ENCODE measurements at places on chromosomes 5 and 9.

DNA sequence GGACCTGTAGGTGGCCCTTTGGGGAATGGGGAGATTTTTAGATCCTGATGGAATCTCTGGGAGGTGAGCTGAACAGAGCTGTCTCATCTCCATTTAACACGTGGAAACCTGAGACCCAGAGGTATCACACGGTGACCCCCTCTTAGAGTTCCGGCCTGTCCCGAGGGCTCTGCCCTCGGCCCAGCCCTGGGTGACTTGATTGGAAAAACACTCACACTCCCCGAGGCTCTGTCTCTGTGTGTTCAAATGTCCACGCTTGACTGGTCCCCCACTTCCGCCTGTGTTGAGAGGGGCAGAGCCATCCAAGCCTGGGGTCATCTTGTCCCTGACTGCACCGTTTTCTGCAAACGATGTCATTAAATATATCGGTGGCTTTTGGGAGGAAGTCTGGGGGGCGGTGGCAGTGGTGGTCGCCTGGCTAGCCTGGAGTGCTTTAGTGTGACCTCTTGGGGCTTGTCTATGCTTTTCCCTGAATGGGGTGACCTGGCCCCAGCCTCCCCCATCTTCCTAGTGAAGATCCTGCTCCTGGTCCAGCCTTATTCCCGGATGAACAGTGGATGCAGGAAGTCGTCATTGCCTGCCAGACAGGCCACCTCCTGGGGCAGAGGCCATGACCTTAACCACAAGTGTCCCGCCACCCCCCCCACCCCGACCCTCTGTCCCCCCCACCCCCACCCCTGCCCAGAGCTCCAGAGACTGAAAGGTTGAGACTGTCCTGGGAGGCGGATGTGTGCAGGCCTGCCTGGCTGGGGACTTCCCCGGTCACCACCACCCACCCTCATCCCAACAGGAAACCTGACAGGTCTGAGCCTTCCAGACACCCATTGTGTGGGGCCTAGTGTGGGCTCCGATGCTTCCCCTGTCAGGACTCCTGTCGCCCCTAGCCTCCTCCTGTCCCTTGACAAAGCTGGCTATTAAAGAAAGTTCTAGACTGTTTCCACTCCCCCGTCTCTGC lies 5.3 kb upstream of the DAB2IP start:
- DNase-seq = no peak

DNA sequence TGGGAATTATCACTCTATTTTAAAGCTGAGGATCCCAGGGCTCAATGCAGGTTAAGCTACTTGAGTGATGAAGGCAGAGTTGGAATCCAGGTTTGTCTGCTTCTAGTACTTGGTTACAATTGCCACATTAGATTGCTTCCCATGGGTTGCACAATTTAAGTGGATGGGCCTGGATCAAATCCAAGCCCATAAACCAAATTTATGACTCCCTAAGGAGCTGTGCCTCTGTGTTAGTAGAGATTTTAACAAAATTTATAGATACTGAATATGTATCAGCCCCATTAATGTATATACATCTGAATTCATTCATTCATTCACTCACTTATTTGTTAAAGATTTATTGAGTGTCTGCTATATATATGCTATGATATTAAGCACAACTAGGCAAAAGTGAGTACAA lies 332.3 kb upstream of the KLF9 start:
- no peak for DNase-seq

DNA sequence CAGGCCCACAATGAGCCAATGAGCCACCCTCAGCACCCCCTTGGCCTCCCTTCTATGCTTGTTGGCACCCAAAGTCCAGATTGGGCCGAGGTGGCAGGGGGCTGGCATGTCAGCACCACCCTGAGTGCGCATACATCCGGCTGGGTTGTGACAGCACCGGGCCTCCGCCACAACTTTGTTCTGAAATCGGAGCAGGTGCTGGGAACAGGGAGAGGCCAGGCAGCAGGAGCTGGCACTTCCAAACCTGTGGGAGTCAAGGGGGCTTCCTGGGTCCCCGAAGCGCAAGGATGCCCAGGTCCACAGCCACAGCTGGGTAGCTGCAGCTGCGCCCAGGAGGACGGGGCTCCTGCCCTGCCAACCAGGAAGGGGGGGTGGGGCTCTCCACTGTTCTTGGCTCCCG lies 1911.9 kb upstream of the WWC1 start:
- no peak for DNase-seq

GRCh38 chr5:169736653-169737052 lies 99.6 kb downstream of the DOCK2 start:
- no peak for DNase-seq

DNA sequence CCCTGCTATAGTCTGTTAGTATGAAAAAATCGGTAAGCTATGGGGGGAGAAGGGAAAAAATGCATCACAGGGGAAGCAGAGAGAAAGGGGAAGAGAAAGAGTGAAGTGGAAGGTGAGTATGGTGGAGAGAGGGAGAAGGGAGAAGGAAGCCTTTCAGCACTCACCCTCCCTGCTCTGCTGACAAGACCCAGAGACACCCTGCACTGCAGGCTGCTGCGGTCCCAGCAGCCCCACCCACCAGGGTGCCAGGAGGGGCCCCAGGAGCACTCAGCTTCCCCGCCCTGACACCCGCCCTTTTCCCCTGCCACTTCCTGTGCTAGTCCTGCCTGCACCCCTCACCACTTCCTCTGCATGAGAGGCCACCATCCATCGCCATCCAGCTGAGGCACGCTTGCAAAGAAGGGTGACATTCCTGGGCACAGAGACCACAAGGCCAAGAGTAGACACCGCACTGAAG lies 12.7 kb downstream of the STK10 start:
- DNase-seq = peak; percentile 87

GRCh38 chr5:42894057-42894456 lies 82.4 kb upstream of the SELENOP start:
- DNase-seq = no peak

GRCh38 chr5:82362636-82363035 lies 84.5 kb upstream of the RPS23 start:
- DNase-seq = no peak

DNA sequence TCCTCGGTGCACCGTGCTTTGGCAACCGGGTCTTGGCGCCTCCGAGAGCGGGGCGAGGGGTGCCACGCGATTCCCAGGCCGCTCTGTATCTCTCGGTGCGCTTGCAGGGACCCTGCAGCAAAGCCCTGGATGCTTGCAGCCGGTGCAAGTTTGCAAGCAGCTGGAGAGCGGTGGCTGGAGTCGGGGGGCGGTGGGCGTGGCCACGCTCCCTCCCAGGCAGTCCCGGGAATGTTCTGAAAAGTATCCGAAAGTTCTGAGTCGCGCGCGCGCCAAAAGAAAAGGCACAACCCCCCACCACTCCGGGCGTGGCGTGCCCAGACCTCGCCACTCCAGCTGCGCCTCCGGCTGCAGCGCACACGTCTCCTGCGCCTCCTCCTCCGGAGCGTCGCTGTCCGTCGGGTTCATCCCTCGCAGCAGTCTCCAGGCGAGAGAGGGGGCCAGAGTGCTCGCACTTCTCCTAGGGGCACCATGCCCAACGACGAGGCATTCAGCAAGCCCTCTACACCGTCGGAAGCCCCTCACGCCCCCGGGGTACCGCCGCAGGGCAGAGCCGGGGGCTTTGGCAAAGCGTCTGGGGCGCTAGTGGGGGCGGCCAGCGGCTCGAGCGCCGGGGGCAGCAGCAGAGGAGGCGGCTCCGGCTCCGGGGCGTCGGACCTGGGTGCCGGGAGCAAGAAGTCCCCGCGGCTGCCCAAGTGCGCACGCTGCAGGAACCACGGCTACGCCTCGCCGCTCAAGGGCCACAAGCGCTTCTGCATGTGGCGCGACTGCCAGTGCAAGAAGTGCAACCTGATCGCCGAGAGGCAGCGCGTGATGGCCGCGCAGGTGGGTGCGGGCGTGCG lies at the start of gene DMRT1:
DMRT1 (plus strand) TSS at position 327 of the 839 bp plus-strand sequence; CDS start at position 469, 142 bp downstream.
- DNase-seq = no peak

GRCh38 chr9:21398955-21399489 lies 9.9 kb upstream of the IFNA8 start:
- no peak for DNase-seq

DNA sequence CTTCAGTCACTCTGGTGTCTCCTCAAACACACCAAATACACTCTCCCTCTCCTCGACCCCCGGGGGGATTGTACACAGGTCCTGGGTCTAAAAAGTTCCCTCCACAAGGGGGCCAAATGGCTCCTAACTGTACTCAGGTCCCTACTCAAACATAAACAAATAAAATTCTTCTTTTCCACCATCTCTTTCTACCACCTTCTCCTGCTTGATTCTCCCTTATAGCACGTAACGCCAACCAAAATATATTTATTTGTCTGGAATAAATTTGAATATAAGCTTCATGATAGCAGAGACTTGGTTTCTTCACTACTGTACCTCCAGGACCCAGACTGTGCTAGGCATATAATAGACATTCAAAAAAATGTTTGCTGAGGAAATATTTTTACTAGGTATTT lies 21.4 kb downstream of the ZNF608 start:
- DNase-seq = no peak

GRCh38 chr5:6775571-6775970 lies 62.3 kb downstream of the TENT4A start:
- DNase-seq = no peak

- DNase-seq = no peak
These were observed 88.9 kb upstream of the TYRP1 start for GRCh38 chr9:12604164-12604821.

- no peak for DNase-seq
These were observed 39.0 kb downstream of the FAM240B start for GRCh38 chr9:38680837-38681445.

DNA sequence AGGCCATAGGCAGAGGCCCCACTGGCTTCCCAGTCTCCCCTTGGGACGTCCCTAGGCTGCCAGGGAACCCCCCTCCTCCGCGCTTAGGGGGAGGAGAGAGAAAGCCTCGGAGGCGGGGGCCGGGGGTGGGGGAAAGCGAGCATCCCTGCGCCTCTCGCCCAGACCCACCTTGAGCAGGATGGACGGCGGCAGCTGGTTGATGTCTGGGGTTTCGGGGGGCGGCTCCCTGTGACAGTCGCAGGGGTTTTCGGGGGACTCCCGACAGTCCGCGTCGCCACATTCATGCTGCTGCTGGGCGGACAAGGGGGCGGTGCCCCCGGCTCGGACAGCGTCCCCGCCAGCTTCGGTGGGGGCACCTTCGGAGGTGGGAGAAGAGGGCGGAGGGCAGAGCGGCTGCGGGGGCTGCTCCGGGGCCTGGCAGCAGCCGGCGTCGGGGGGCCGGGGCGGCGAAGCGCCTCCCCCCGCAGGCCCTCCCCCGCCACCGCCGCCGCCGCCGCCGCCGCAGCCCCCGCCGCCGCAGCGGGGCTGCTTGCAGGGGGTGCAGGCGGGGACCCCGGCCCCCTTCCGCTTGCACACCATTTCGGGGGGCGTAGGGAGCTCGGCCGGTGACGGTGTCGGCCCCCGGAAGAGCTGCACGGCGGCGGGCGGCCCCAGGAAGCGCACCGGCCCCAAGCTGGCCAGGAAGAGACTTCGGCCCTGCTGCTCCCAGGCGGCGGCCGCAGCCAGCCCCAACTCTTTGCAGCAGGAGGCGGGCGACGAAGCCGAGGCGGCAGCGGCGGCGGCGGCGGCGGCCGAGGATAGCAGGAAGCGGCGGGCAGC lies 1.2 kb downstream of the FBXL17 start:
- DNase-seq = peak; percentile 35

GRCh38 chr5:28707706-28708105 lies 1669.3 kb upstream of the CDH9 start:
- no peak for DNase-seq

DNA sequence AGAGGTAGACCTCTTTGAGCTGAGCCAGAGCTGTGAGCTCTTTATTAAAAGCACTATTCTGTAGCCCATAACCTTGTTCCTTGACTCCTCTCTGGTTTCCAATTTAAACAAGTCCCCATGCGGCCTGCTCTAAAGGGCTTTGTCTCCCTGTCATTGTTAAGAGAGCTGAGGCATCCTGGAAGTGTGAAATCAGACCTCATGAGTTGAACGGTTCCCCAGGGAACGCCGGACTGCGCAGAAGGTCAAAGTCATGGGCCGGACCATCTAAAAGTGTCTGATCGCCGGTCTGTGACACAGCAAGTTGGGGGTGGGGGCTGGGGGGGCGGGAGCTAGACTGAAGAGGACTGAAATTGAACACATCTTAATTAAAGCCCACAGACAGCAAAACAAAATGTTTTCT lies 265.8 kb downstream of the SLF1 start:
- no peak for DNase-seq

- no peak for DNase-seq
These were observed 33.8 kb downstream of the WNK2 start for GRCh38 chr9:93217706-93218105.

DNA sequence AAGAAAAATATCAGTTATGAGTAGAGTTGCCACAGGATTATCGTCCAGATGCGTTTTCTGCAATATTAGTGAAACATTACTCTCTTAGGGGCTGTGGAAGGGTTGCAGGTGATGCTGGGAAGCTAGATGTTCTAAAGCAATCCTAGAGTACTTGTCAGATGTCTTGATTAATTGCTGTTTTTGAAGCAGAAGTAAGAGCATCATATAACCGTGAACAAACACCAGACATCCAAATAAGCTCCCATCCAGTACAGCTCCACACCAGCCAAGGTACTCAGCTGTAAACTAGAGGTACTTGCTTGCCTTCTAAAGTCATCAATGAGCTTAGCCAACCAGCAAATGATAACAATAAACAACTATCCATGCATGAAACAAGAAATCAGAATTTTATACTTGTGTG lies 131.1 kb downstream of the ST8SIA4 start:
- no peak for DNase-seq

DNA sequence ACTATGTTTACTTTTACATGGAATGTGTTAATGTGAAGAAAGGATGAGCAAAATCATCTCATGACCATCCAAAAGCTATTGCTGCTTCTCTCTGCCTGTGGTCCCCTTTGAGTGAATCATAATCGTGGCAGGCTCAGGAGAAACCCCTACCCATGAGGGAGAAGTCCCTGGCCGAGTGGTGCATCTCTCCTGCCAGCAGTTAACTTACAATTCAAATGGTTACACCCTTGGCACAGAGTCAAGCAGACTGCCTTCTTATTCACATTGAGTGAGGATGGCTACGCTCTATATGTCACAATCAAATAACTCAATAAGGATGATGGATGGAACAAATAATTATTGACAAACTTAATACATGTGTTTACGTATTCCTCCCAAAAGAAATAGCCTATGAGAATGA lies 179.1 kb downstream of the FGF1 start:
- DNase-seq = no peak

- DNase-seq = no peak
These were observed 231.8 kb downstream of the PIK3R1 start for GRCh38 chr5:68447136-68447929.

- DNase-seq = no peak
These were observed 182.2 kb downstream of the NNT start for GRCh38 chr5:43785198-43785597.

DNA sequence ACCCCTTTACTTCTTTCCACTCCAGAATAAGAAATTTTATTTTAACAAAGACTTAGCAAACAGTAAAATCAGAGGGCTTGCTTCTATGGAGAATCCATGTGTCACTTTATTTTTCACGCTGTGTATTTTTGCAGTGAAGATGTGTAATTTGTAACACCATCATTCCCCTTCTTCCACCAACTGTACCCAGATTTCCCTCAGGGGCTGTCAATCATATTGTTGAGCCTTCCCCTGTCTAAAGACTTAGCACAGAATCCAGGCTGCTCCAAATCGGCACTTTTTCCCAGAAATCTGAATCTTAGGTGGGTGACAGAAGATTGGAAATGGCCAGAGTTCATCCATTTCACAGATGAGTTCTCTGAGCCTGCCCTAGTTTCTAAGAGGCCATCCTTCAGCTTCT lies 115.9 kb downstream of the GNAQ start:
- no peak for DNase-seq

Measured in stimulated activated CD8-positive, alpha-beta memory T cell treated with anti-CD3 and anti-CD28 coated beads, Interleukin-7, amount 100 ng/mL, for 48 hours (primary cell).